Retina (tissue), 1 donor: ENCODE measurements at places on chromosomes 3 and 15.
A peak's percentile ranks its signal among the peaks of the same experiment; 100 is the strongest.

- no peak for DNase-seq
These were observed 6.6 kb downstream of the KLF15 start for GRCh38 chr3:126350502-126351085.

- no peak for DNase-seq
These were observed 40.7 kb downstream of the DENND6A start for GRCh38 chr3:57652203-57652602.

GRCh38 chr3:29215948-29216347, 64.9 kb upstream of the RBMS3 start:
- no peak for DNase-seq

DNA sequence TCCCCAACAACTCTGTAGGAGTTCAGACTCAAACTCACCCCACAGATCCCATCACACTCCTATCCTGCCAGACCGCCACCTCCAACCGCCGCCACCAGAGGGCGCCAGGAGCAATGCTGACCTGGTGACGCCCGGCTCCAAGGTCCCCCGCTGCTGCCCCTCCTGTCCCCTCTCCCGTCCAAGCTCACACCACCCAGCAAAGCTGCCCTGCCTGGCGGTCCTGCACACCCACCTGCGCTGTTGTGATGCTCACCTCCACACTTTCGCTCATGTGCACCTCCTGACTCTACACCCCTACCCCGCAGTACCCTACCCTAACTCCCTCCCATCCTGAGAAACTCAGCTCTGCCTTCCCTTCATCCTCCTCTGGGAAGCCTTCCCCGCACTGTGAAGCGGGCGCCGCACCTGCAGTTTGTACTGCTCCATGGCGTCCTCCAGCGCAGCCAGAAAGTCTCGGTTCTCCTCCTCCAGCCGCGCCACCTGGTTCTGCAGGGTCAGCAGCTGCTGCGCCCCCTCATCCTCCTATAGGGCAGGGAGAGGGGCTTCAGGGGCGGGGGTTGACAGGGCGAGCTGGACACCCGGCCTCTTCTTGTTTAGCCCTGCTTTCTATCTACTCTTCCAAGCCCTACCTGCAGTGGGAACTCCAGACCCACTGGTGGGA, 7.9 kb downstream of the KIF7 start:
- peak; percentile 81 for DNase-seq

DNA sequence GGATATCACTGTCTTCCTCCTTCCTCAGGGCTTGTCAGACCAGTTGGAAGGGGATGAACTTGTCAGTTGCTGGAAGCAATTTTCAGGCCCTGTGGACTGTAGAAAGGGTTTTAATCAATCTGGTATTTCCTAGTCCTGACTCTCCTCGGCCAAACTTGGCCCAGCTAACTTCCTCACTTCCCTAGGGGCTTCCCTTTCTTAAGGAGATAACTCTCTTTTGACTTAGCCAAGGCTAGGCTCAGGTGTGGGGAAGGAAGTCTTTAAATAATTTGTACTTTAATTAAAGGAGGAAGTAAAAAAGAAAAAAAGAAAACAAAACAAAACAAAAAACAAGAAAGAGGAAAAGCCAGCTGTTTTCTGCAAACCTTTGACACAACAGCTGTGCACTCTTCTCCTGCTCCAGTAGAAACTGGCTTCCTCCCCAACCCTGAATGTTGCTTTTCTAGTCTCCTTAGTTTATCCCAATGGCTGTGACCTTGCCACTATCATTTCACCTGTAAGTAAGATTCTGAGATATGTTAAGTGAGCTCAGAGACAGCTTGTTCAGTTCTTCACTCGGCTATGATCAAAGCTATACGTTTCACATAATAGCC, 53.0 kb upstream of the ST3GAL6 start:
- DNase-seq, result no peak

DNA sequence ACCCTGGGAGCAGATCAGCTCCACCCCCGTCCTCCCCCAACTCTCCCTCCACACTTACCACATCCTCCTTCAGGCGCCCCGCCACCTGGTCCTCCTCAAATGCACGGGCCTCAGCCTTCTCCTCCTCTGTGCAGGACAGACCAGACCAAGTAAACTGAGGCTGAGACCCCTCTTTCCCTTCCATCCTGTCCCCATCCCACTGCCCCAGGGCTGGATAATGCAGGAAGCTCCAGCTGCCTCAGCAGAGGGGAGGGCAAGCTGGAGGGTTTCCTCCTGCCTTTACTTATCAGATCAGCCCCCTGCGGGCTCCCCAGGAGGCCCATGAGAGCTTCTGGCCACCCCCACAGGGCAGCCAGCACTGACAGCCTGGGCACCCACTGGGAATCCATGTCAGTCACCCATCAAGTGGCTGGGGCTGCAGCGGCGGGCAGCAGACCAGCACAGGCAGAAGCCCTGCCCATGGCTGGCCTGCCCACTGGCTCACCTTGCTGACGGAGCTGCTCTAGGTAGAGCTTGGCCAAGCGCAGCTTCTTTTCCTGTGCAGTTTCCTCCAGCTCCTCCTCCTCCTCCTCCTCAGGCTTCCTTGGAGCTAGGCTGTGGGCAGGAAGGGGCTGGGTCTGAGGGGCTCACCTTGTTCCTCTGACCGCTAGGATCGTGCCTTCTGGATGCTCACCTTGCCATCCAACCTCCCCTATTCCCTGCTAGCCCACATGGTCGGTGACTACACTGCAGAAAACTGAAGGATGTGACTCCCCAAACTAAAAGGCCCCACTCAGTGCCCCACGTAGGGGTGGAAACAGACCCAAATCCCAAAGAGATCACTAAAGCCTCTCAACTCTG, 3.9 kb downstream of the RRP9 start:
- no peak for DNase-seq

- no peak for DNase-seq
These were observed 71.4 kb upstream of the PSMD6 start for GRCh38 chr3:64094713-64095079.

- no peak for DNase-seq
These were observed 58.1 kb downstream of the TGFBR2 start for GRCh38 chr3:30664459-30664858.

DNA sequence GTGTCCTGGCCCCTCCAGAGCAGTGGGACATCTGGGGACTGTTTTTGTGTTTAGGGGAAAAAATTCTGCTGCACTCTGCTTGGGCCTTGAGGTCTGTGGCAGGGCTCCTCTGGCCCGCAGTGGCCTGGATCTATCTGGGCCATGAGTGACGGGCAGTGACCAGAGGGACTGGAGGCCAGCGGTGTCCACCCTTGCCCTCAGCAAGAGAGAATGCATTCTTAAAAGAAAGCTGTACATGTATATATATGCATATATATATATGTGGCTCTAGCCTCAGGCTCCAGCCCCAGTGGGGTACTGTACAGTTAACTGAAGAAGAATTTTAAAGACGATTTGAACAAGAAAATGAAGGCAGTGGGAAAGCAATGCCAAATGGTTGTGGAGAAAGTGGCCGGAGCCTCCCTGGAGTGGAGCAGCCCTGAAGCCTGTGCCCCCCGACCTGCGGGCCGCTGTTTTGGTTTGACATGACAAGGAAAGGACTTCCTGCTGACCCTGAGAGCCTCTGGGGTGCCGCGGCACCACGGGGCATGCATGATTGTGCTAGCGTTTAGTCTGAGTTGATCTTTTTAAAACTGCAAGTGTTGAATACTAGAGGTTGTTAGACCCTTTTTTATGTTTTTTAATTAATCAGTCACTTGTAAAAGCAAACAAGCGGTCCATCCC, 52.2 kb downstream of the PLXNA1 start:
- DNase-seq, result no peak

DNA sequence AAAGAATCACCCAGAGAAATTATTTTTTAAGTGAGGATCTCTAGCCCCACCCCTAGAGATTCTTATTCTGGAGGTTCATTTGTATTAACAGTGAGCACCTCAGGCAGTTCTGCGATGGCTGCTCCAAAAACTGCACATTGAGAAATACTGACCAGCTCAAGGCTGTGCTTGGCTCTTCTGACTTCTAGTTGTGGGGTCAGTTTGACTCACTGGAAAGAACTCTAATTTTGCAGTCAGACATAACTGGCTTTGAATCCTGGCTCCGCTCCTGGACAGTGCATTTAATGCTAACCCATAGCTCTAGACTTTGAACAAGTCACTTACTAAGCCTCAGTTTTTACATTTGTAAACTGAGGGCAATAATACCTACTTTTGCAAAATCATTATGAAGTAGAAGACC, 123.6 kb upstream of the SKOR1 start:
- no peak for DNase-seq

DNA sequence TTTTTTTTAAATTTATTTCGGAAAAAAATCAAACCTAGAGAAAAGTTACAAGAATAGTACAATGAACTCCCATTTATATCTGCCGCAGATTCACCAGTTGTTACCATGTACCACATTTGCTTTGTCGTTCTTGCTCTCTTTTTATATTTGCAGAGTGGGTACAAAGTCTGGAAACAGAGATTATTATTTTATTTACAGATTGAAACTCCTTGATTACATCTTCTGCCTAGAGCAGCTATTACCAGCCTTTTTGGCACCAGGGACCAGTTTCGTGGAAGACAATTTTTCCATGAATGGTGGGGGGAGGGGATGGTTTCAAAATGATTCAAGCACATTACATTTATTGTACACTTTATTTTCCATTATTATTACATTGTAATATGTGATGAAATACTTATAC, 8.3 kb downstream of the MEF2A start:
- DNase-seq, result no peak

- DNase-seq, result no peak
These were observed 14.0 kb upstream of the GK5 start for GRCh38 chr3:142239421-142239820.

GRCh38 chr3:163914567-163914966, 1163.7 kb downstream of the SI start:
- no peak for DNase-seq

DNA sequence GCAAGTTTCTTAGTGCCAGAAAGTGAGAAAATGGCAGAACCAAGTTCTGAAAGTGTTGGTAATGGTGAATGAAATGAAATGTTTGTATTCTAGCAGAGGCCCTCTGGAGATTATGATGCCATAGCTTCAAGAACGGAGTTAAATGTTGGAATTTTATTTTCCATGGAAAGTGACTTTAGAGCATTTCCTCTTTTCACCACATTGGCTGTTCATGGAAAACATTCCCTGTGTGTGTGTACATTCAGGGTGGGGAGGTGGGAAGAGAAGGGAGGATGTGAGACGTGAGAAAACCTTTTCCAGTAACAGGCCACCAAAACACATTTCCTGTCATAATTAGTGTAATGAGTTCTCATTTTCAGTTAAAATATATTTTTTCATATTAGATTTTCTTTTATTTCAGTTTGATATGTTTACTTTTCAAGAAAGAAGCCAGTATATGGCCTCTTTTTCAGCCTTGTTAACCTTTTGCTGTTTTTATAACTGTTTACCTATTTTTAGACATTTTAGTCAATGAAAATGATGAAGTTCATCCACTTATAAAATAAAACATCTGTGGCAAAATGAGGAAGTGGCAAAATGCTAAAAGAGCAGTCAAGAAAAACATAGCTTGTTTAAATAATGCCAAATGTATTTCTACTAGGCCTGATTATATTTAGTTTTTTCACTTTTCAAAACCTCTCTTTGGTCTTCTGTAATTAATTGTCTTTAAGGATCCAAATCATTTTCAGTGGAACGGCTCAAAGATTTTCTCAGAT, 21.6 kb downstream of the SAMMSON start:
- DNase-seq, result no peak

GRCh38 chr3:194097141-194097882, 38.6 kb upstream of the HES1 start:
- DNase-seq, result peak; percentile 50

DNA sequence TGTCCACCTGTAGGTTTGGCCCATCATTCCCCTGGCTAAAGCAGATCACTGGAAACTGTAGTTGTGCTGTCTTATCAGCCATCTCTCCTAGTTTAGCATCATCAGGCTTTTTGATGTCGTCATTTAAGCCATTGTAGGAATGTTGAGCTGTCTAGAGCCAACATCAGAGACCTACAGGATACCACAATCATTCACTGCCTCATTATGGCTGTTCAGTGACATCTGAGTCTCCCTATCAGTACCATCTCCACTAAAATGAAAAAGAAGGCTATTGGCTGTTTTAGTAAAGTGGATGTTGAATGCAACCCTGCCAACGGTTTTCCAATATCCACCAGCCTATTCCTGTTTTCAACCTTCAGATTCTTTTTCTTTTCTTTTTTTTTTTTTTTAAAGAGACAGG, 29.2 kb downstream of the RLBP1 start:
- DNase-seq, result no peak

DNA sequence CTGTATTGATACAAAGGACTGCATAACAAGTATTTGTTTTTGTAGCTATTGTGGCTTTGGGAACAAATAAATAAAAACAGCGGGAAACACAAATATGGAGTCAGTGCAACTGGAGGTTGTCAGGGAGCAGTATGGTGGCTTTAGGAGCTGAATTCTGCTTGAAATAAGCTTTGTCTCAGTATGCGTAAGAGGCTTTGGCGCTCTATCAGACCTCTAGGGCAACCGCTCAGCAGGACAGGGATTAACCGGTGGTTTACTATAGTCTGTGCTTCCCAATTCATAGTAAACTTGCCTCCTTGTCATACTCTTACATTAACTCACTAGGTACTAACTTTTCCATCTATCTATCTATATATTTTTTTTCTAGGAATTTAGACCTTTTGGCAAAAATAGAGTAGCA, 104.6 kb downstream of the ZIC1 start:
- no peak for DNase-seq

- no peak for DNase-seq
These were observed 16.1 kb downstream of the SIDT1 start for GRCh38 chr3:113548501-113548900.

GRCh38 chr3:71026634-71027578, 556.6 kb downstream of the FOXP1 start:
- no peak for DNase-seq

GRCh38 chr3:172089250-172089649, 49.9 kb downstream of the FNDC3B start:
- DNase-seq, result no peak

DNA sequence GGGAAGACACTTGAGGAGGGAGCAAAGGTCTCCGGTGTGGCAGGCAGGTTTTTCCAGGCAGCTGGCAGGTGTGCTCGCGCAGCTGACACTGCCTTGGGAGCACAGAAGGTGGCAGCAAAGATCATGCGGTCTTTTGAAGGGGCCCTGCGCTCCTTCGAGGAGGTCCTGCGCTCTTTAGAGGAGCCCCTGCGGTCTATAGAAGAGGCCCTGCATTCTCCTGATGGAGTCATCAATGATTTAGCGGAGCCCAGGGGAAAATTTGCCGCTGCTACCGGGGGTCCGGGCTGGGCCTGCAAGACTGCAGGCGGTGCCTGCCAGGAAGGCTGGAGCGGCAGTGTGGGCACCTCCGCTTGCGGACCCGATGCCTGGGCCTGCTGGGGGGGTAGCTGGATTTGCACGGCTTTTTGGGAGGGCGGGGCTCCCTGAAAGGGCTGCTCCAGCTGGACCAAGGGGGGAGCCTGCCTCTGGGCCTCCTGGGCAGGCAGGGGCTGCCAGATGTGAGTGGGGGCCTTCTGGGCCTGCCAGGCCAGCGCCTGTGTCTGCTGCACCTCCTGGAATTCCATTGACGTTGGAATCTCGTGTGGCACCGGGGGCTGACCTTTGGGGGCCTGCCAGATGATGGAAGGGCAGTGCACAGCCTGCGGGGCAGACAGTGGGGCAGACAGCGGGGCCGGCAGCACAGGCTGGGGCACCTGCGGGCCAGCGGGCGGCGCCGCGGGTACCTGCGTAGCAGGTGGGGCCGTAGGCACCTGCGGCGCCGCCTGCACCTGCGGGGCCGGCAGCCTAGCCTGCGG, 2.1 kb downstream of the MAGEL2 start:
- DNase-seq, result no peak

GRCh38 chr3:179146911-179147513, 1.1 kb upstream of the PIK3CA start:
- peak; percentile 80 for DNase-seq

GRCh38 chr3:197456261-197457091, 99.3 kb downstream of the BDH1 start:
- peak; percentile 92 for DNase-seq

- DNase-seq, result no peak
These were observed 9.2 kb upstream of the PGPEP1L start for GRCh38 chr15:99016680-99017321.

GRCh38 chr3:197023241-197023997, 6.2 kb downstream of the MELTF start:
- peak; percentile 74 for DNase-seq
